Lung (tissue), 17 donors: ENCODE measurements at places on chromosomes 5 and 9. TPM values are rescaled to one million over a fixed set of nuclear protein-coding genes. Genes with fewer than 3 reads are reported as not detected.

Gene ANKRD18B
- total RNA-seq, result 0.77 TPM

- peak overlapping the region; percentile 58 for H3K27ac ChIP-seq
- no peak overlapping the region for H3K4me3 ChIP-seq
- H3K4me1 ChIP-seq, result no peaks in the 10 kb centered on the region
- H3K36me3 ChIP-seq, result no peaks in the 10 kb centered on the region
These were observed 56.9 kb downstream of the NPR3 start for GRCh38 chr5:32767948-32768467.

DNA sequence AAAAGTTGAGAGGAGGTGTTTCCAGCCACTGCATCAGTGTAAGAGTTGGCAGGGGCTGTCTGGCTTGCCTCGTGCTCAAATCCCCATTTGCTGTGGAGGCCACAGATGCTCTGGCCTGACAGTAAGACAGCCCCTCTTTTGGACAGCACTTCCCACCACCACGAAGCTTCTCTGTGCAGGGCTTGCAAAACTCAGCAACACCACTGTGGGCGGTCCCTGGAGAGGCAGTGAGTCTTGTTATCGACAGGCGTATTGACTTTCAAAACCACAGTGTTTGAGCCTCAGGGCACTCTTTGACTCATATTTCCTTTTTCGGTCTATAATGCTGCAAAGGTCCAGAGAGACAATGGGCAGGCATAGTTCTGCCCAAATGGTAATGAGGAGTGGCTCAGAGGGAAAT lies 539.5 kb downstream of the EBF1 start:
- no peak overlapping the region for H3K27ac ChIP-seq
- no peaks in the 10 kb centered on the region for H3K4me1 ChIP-seq
- no peaks in the 10 kb centered on the region for H3K36me3 ChIP-seq
- H3K4me3 ChIP-seq, result no peak overlapping the region
- DNase-seq, result no peak
- no peaks in the 10 kb centered on the region for H3K27me3 ChIP-seq

DNA sequence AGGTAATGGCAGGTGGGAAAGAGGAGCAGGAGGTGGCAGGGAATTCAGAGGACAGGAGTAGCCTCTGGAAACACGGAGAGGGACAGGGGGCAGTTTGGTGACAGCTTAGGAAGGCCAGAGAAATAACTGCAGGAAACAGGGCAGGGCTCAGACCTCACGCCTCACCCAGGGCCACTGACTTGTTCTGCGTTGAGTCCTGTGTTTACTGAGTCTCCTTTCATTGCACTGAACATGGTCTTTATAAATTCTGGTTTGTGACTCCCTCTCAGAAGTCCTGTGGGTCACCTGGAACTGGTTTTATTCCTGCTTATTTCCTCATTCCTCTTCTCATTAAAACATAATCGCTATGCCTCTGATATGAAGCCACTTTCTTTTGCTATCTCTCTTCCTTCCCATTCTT lies 55.2 kb upstream of the ZNF622 start:
- H3K4me3 ChIP-seq, result no peak overlapping the region
- H3K27me3 ChIP-seq, result no peaks in the 10 kb centered on the region
- no peak for DNase-seq
- H3K36me3 ChIP-seq, result no peaks in the 10 kb centered on the region

GRCh38 chr9:98045234-98046179 lies 11.0 kb upstream of the NANS start:
- no peak overlapping the region for H3K27ac ChIP-seq
- H3K4me1 ChIP-seq, result peaks cover 3% of the 10 kb centered on the region
- DNase-seq, result no peak

Gene SLC1A3
- 21.0 TPM for total RNA-seq

Gene LCN1
- total RNA-seq, result not detected

DNA sequence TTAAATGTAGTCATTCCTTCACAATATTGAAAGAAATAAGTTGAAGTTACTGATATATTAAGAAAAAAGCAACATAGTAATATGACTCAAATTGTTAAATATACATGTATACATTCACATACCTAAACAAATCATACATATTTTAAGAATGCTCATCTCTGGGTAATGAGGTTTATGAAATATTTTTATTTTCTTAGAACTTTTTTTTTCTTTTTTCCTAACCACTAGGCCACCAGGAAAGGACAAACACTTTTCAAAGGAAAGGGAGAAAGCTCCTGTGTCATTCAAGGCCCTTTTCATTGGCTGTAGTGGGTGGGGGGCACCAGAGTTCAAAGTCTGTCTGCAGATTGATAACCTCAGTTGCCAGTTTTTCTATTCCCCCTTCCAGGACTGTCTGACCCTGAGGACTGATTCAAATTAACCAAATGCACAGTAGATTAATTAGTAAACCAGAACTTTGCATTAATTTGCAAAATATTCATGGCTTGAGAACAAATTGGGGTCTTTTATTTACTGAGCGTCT lies 72.9 kb upstream of the NIPAL4 start:
- peak overlapping the region; percentile 38 for H3K27ac ChIP-seq
- no peak for DNase-seq
- H3K27me3 ChIP-seq, result no peaks in the 10 kb centered on the region
- H3K4me3 ChIP-seq, result no peak overlapping the region

Gene SECISBP2
- 52.3 TPM for total RNA-seq

DNA sequence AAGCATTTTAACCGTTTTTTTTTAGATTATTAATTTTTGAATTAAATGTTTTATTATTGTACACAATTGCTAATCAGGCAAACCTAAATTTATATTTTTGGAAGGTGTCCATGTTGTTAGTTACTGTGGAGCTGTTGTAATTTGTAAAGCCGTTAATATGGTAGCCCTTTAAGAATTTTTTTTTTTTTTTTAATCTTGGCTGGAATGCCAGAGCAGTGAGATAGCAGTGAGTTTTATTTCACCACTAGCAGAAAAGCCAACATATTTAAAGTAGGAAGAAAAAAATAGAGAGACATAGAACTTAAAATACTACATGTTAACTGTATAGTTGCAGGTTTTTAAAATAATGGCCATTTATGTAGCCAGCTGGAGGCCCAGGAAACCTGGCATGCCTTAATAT lies 35.3 kb upstream of the RNF20 start:
- H3K4me1 ChIP-seq, result no peaks in the 10 kb centered on the region
- no peaks in the 10 kb centered on the region for H3K36me3 ChIP-seq
- H3K4me3 ChIP-seq, result no peak overlapping the region
- H3K27ac ChIP-seq, result no peak overlapping the region
- no peaks in the 10 kb centered on the region for H3K27me3 ChIP-seq

DNA sequence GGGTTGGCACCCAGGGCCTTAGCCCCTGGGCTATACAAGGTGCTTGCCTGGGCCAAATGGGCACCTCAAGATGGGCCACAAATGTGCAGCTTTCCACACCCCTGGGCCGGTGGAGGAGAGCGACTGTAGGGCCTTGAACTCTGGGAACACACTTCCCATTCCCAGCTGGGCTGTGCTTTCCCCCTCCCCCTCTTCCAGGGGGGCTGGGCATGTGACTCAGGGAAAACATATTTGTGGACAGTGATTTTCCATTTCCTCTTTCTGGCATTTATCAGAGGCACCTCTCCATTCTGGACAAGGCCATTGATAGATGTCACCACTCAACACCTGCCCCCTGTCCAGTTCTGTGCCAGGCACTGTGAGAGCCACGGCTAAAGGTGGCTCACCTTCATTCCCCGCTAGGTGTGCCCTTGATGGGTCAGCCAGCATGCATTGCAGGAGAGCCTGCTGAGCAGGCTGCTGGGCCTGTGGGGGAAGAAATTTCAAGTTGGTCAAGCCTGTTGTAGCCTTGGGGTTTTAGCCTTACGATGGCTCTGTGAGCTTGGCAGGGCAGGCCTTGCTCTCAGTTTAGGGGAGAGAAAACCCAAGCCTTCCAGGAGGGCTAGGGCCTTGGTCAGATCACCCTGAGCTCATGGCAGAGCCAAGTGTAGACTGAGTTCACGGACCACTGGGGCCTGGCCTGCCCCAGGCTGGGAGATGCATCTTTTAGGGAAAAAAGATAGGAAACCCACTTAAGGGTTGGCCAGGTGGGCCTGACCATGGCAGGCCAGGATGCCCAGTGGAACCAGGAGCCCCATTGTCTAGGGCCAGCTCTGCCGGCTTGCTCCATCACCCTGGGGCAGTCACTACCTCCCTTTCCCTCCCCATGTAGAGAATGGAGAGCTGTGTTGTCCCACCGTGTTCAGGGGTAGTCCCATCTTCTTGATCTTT lies 113.9 kb downstream of the DAB2IP start:
- H3K4me1 ChIP-seq, result peaks cover 9% of the 10 kb centered on the region
- peak overlapping the region; percentile 37 for H3K27ac ChIP-seq
- no peak overlapping the region for H3K4me3 ChIP-seq
- H3K36me3 ChIP-seq, result peaks cover 51% of the 10 kb centered on the region

Gene SHOC1
- 0.48 TPM for total RNA-seq

GRCh38 chr5:117266280-117266679 lies 691.7 kb upstream of the SEMA6A start:
- no peaks in the 10 kb centered on the region for H3K4me1 ChIP-seq
- H3K4me3 ChIP-seq, result no peak overlapping the region
- H3K27ac ChIP-seq, result no peak overlapping the region
- no peaks in the 10 kb centered on the region for H3K27me3 ChIP-seq
- no peaks in the 10 kb centered on the region for H3K36me3 ChIP-seq

- H3K4me3 ChIP-seq, result no peak overlapping the region
- H3K36me3 ChIP-seq, result peaks cover 38% of the 10 kb centered on the region
- peaks cover 3% of the 10 kb centered on the region for H3K4me1 ChIP-seq
- no peak overlapping the region for H3K27ac ChIP-seq
- no peaks in the 10 kb centered on the region for H3K27me3 ChIP-seq
These were observed 14.8 kb downstream of the SUB1 start for GRCh38 chr5:32600054-32600622.

GRCh38 chr9:15746905-15747304 lies 194.1 kb downstream of the CCDC171 start:
- no peaks in the 10 kb centered on the region for H3K36me3 ChIP-seq
- no peak overlapping the region for H3K4me3 ChIP-seq
- H3K4me1 ChIP-seq, result no peaks in the 10 kb centered on the region
- no peaks in the 10 kb centered on the region for H3K27me3 ChIP-seq

DNA sequence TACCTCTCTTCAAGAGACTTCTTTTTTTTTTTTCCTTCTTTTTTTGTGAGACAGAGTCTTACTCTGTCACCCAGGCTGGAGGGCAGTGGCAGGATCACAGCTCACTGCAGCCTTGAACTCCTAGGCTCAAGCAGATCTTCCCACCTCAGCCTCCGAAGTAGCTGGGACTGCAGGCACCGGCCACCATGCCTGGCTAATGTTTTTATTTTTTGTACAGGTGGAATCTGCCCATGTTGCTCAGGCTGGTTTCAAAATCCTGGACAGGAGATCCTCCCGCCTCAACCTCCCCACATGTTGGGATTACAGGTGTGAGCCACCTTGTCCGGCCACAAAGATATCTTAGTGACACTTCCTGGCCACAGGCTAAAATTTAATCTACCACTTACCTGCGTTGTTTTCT lies 42.9 kb upstream of the F2RL1 start:
- no peaks in the 10 kb centered on the region for H3K4me1 ChIP-seq
- H3K27ac ChIP-seq, result no peak overlapping the region
- H3K27me3 ChIP-seq, result no peaks in the 10 kb centered on the region

- H3K36me3 ChIP-seq, result no peaks in the 10 kb centered on the region
- no peak for DNase-seq
- H3K4me1 ChIP-seq, result peaks cover 16% of the 10 kb centered on the region
- H3K4me3 ChIP-seq, result no peak overlapping the region
- H3K27me3 ChIP-seq, result no peaks in the 10 kb centered on the region
These were observed 5.2 kb downstream of the TNFAIP8 start for GRCh38 chr5:119360905-119361593.

GRCh38 chr9:77876091-77876490 lies 155.5 kb downstream of the GNAQ start:
- peak; percentile 28 for DNase-seq
- peaks cover 12% of the 10 kb centered on the region for H3K4me1 ChIP-seq
- H3K27ac ChIP-seq, result peak overlapping the region; percentile 40

GRCh38 chr5:169875731-169876130 lies 104.6 kb downstream of the INSYN2B start:
- no peaks in the 10 kb centered on the region for H3K27me3 ChIP-seq
- H3K4me1 ChIP-seq, result peaks cover 7% of the 10 kb centered on the region
- H3K36me3 ChIP-seq, result no peaks in the 10 kb centered on the region
- peak overlapping the region; percentile 32 for H3K27ac ChIP-seq

- DNase-seq, result no peak
- no peaks in the 10 kb centered on the region for H3K4me1 ChIP-seq
- no peak overlapping the region for H3K4me3 ChIP-seq
- no peak overlapping the region for H3K27ac ChIP-seq
- H3K27me3 ChIP-seq, result no peaks in the 10 kb centered on the region
These were observed 23.5 kb upstream of the GHR start for GRCh38 chr5:42399702-42400101.

DNA sequence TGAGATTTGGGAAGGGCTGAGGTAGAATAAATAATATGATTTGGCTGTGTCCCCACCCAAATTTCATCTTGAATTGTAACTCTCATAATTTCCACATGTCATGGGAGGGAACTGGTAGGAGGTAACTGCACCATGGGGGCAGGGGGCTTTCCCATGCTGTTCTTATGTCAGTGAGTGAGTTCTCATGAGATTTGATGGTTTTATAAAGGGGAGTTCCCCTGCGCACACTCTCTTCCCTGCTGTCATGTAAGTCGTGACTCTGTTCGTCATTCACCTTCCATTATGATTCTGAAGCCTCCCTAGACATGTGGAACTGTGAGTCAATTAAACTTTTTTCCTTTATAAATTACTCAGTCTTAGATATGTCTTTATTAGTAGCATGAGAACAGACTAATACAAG lies 115.5 kb upstream of the STARD4 start:
- no peak for DNase-seq
- no peaks in the 10 kb centered on the region for H3K4me1 ChIP-seq
- no peaks in the 10 kb centered on the region for H3K27me3 ChIP-seq
- no peaks in the 10 kb centered on the region for H3K36me3 ChIP-seq
- H3K27ac ChIP-seq, result no peak overlapping the region

- no peak overlapping the region for H3K27ac ChIP-seq
- H3K27me3 ChIP-seq, result no peaks in the 10 kb centered on the region
- no peak for DNase-seq
- H3K36me3 ChIP-seq, result no peaks in the 10 kb centered on the region
- H3K4me1 ChIP-seq, result no peaks in the 10 kb centered on the region
- H3K4me3 ChIP-seq, result no peak overlapping the region
These were observed 79.6 kb upstream of the BNC2 start for GRCh38 chr9:16950051-16950450.

Gene IRX2
- 60.8 TPM for total RNA-seq

DNA sequence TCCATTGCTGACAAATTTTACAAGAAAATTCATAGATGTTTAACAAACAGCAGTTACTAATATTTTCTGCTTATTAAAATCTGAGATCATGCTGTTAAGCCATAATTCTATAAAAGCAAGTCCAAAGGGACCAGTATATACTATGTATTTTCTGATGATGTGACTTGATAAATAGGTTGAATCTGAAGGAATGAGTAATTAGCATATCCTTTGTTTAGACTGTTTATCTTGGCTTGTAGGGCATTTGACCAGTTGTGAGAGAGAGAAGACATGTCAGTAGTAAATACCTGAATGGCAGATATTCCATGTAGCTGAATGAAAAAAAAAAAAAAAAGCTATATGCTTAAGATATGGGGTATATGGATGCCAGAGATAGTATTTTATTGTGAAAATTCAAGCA lies 14.6 kb downstream of the CPEB4 start:
- H3K36me3 ChIP-seq, result no peaks in the 10 kb centered on the region
- no peak overlapping the region for H3K27ac ChIP-seq
- H3K4me1 ChIP-seq, result peaks cover 6% of the 10 kb centered on the region
- no peak overlapping the region for H3K4me3 ChIP-seq
- DNase-seq, result no peak

GRCh38 chr5:143182106-143182505 lies 221.4 kb downstream of the NR3C1 start:
- H3K27me3 ChIP-seq, result no peaks in the 10 kb centered on the region
- peaks cover 20% of the 10 kb centered on the region for H3K4me1 ChIP-seq
- no peaks in the 10 kb centered on the region for H3K36me3 ChIP-seq
- H3K27ac ChIP-seq, result no peak overlapping the region
- no peak for DNase-seq
